ENCODE measurements at places on chromosomes 2 and 18.

- no peak for DNase-seq
These were observed 36.5 kb downstream of the RHOB start for GRCh38 chr2:20483194-20483895.

GRCh38 chr2:227404585-227405271, 17.0 kb upstream of the SCYGR1 start:
- DNase-seq: no peak

GRCh38 chr18:63440219-63440618, 17.9 kb upstream of the VPS4B start:
- DNase-seq: no peak

DNA sequence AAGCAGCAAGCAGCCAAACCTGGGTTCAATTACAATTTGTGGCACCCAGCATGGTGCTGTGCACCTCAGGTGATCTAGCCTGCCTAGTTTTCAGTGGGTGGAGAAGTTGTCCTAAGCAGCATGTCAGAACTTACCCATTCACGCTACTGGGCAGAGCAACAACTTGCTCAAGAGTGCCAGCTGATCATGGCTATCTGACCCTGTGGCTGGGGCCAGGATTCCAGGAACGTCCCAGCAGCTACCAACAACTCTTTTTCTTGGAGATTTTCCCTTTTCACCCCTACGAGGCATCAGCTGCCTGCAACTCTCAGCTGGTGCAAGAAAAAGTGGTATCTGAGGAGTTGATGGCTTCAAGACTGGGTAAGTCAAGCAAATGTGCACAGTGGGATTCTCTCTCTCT, 83.5 kb downstream of the SH3YL1 start:
- no peak for DNase-seq

DNA sequence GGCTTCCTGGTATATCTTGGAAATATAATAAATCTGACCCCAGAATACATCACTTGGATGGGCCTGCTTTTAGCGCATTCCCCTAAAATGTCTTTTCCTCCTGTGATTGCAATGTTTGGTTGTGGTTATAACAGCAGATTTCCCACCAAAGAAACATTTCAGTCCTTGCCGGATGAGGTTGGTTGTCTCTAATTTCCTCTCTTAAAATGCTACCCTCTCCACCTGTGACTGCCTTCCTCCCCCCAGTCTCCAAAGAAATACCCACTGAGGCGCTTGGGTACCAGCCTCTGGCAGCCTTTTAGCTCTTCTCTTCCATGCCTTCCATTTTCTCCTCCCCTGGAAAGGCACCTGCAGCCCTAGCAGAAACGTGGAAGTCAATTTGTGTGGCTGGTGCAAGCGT, 102.1 kb upstream of the SIX3 start:
- no peak for DNase-seq
